CD4-positive, alpha-beta memory T cell (primary cell): ENCODE measurements at places on chromosomes 16 and 17. TPM values are rescaled to one million over a fixed set of nuclear protein-coding genes. Genes with fewer than 3 reads are reported as not detected.

Gene ABCC12
- polyA plus RNA-seq = not detected

Gene NTN1
- not detected for polyA plus RNA-seq

GRCh38 chr16:5549802-5550201 is 452.2 kb upstream of the EEF2KMT start:
- H3K4me3 ChIP-seq = no peak overlapping the region
- no peaks in the 10 kb centered on the region for H3K4me1 ChIP-seq
- H3K27me3 ChIP-seq = no peaks in the 10 kb centered on the region
- no peak overlapping the region for H3K27ac ChIP-seq
- no peaks in the 10 kb centered on the region for H3K36me3 ChIP-seq

GRCh38 chr16:46826631-46827030 is 4.3 kb downstream of the C16orf87 start:
- H3K27ac ChIP-seq = no peak overlapping the region
- H3K27me3 ChIP-seq = no peaks in the 10 kb centered on the region

DNA sequence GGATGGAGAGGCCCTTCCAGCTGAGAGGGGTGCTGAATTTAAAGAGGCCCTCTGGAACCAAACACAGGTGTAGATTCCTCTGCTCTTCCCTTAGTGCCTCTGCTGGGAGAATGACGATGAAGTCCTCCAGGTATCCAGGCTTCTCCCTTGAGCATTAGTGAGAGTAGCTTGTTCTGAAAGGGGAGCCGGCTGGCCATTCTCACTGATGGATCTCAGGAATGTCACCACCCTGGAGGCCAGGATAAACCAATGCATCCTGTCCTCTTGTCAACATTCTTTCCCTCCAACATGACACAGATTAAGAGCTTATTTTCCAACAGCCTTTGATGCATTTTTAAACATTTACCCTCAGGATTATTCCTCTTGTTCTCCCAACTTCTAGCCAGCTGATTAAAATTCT is 325.5 kb downstream of the CA10 start:
- H3K27ac ChIP-seq = no peak overlapping the region
- no peaks in the 10 kb centered on the region for H3K27me3 ChIP-seq
- H3K4me3 ChIP-seq = no peak overlapping the region

GRCh38 chr16:56108724-56109123 is 82.6 kb upstream of the GNAO1 start:
- DNase-seq = no peak
- H3K4me3 ChIP-seq = no peak overlapping the region
